ENCODE measurements at places on chromosomes 12 and 14.

DNA sequence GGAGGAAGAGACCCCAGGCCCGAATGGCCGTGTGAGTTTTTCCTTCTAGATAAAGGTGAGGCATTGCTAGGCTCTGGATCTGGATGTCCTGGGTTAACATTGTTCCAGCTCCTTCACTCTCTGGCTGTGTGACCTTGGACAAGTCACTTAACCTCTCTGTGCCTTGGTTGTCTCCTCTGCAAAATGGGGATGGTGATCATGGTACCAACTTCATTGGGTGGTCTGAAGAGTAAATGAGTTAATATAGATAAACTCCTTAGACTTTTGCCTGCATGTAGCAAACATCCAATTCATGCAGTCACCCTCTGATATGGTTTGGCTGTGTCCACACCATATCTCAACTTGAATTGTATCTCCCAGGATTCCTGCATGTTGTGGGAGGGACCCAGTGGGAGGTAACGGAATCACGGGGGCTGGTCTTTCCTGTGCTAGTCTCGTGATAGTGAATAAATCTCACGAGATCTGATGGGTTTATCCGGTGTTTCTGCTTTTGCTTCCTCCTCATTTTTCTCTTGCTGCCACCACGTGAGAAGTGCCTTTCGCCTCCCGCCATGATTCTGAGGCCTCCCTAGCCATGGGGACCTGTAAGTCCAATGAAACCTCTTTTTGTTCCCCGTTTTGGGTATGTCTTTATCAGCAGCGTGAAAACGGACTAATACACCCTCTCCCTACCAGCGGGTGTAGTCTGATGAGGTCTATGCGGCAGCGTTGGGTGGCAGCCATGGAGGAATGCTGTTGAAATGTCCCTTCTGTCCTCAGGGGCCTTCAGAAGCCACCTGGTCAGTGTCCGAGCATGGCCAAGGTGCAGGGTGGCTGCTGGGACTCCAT lies 256.1 kb downstream of the GLT1D1 start:
- DNase-seq: no peak

GRCh38 chr12:26239122-26239851 lies 43.9 kb downstream of the SSPN start:
- DNase-seq: no peak

- no peak for DNase-seq
Observed at GRCh38 chr12:2288471-2288870, 235.7 kb downstream of the CACNA1C start.

DNA sequence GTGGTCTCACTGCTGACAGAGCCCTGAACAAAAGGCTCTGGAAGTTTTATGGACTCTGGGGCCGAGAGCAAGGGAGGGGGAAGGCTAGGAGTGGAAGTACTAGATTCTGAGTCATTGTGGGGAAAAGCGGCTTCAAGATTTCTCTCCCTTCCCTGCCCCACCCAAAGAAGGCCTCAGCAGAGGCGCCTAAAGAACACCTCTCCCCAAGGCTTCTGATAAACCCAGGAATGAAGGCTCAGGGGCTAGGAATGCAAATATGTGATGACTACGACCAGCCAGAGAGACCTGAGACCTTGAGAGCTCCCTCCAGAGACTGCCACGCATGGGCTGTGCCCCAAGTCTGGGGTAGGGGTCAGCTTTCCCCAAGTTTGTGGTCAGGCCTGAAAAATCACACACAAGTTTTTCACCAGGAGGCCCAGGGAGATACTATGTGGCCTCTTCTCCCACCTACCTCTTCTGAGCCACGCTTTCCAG lies 130.7 kb upstream of the HIF1A start:
- no peak for DNase-seq

- no peak for DNase-seq
Observed at GRCh38 chr12:82407481-82407880, 49.2 kb downstream of the METTL25 start.

DNA sequence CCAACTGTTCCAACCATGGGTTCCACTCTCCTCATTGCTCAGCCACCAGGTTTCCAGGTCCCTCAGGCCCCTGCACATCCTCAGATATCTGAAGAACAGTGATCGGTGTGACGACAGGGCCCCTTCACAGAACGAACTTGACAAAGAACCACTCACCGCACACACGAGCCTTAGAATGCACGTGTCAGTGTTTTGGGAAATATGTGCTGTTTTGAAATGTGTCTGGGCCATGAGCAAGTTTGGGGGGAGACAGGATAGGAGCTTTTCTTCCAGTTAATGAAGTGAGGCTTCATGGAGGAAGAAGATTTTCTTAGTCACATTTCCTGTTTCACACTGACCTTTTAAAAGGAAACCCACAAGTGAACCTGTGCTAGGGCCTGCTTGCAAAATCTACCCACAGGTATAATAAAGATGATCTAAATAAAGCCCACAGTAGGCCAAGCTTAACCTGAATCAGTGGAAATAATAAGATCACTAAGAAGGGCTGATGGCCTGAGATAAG lies 58.6 kb downstream of the ZFP36L1 start:
- DNase-seq: no peak

DNA sequence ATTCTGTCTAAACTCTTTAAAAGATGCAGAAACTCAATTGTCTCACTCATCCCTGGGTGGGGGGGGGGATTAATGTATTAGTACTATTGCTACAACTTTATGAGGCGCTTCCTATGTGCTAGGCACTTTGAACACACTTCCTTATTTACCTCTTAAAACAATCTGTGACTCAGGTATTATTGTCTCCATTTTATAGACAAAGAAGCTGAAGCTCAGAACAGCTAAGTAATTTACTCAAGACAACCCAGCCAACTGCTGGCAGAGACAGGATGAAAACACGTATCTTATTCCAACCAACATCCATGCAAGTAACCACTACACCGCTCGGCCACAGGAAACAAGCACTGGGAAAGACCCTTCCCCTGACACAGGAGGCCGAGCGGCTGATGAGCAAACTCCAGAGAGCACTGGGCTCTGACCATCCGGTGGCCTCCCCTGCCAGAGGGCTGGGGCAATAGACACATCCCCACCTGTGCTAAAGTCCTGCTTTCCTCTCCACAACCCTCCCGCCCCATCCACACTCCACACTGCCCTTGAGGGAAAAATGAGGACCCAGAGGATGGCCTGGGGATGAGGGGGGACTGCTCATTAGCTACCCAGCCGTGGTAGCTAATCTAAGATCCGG lies 244.2 kb downstream of the DPF3 start:
- no peak for DNase-seq

GRCh38 chr14:71290960-71291466 lies 383.8 kb downstream of the PCNX1 start:
- peak; percentile 39 for DNase-seq

DNA sequence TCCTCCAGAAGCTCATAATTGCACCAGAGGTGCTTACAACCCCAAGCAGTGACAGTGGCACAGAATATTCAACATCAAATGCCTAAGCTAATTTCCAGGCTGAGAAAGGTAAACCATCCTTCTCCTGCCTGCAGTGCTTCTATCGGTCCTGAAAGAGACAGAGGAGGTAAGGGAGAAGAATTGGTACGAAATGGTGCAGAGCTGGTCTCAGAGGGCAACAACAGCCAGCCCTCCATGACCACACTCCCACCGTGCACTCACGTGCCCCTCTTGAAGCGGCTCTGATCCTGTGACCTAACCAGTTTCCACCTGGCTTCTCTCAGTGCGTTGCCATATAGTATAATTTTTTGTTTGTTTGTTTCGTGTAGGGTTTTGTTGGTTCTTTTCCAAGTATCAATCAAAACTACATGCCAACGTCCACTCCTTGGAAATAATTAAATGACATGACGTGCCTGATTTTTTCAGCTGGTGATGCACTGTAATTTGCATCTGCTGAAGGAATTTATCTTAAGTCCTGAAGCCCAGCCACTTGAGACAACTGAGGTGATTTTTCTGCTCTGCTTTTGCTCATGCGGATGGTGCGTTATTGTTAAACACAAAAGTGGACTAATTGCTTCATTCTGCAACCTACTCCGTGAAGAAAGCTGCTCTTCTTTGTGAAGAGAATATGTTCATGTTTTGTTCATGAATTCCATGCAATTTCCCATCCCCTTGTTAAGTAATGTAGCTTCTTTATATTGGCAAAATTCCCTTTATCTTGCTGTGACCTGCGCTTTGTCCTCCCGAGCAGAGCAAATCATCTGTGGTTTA lies 1.3 kb upstream of the ATP2A2 start:
- DNase-seq: no peak

DNA sequence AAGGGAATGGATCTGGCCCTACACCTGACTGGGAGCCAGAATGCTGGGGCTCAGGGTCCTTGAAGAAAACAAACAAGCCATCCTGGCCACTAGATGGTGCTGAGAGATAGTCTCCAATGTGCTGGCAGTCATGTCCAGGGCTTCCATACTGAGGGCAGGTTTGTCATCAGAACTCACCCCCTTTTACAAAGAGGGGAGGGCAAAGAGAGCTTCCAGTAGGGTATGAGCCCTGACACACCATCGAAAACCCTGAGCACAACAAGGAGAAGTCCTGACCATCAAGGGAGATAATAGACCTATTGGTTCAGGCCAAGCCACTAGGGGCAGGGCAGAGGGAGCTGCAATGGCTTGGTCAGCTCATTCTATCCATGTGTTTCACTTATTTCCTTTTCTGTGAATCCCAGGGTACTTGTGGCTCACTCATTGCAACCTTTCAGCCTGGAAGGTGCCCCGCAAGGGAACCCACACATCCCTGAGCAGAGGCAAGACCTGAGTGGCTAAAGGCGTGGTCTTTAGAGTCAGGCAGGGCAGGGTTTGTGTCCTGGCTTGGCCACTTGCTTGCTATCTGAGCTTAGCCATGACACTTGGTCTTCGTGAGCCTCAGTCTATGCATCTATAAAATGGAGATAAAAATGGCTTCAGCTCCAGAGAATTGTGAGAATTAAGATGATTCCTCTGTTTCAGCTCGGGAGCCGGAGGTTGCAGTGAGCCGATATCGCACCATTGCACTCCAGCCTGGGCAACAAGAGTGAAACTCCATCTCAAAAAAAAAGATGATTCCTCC lies 6.2 kb upstream of the PLEKHH1 start:
- no peak for DNase-seq

GRCh38 chr14:23589606-23590005 lies 11.0 kb upstream of the JPH4 start:
- DNase-seq: no peak

GRCh38 chr14:69247676-69248440 lies 12.1 kb upstream of the GALNT16 start:
- DNase-seq: no peak
